ENCODE measurements at places on chromosomes 6 and 20. TPM values are rescaled to one million over a fixed set of nuclear protein-coding genes. Genes with fewer than 3 reads are reported as not detected.

IRAK1BP1 gene
- 25.4 TPM for total RNA-seq

PRDM1 gene
- 5.0 TPM for total RNA-seq

BNIP5 gene
- total RNA-seq: not detected

CDS2 gene
- 36.9 TPM for total RNA-seq

TGM3 gene
- not detected for total RNA-seq

FOXF2 gene
- total RNA-seq: 6.6 TPM

SOBP gene
- total RNA-seq: 27.7 TPM

NR2E1 gene
- total RNA-seq: not detected

SRPK1 gene
- 57.8 TPM for total RNA-seq

- DNase-seq: no peak
Observed at GRCh38 chr6:44201638-44202303, 15.0 kb upstream of the MYMX start.

GRCh38 chr6:38579010-38579628 lies 60.6 kb downstream of the BTBD9 start:
- no peak for DNase-seq

DNA sequence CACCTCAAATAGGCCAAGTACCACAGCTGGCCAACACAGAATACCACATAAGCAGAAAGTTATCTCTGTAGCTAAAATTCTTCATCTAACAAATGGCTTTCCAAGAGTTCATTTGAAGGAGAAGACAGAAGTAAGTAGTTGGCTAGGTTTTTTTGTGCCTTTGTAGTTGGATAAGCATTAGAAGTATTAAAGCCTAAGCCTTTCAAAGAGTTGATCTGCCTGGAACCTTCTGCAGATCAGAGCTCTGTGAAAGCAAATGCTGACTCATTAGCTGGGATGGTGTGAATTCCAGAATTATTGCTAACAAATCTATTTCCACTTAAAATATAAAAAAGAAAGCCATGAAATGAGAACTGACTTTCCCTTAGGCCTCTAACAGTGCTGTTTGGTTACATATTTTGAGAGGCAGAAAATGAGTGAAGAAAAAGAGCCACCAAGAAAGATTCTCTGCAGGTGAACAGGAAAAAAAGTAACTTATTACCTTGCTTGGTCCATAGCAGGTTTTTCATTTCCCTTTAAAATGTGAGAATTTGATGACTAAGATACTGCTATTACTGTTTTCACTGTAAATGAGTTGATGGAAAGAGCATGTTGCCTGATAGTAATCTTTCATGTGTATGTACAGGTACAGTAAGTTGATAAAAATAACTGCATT lies 763.2 kb upstream of the FLRT3 start:
- DNase-seq: no peak

GRCh38 chr20:37677969-37678861 lies 15.6 kb upstream of the CTNNBL1 start:
- DNase-seq: no peak

DNA sequence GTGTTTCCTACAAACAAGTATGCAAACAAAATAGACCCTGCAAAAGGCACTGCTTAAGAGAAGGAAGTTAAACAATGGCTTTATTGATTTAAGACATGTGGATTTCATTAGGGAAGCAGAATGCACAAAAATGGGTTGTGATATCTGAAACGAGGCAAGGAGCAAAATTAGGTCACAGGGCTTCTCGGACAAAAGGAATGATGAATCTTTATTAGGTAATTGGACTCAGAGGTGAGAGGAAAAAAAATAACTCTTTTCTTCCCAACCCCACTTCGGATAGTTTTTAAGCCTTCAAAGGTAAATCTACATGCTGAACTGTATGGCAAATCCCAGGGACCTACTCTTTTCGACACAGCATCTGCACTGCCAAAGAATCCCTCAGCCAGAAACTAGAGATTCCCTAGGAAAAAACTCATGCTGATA lies 183.0 kb upstream of the TAB2 start:
- DNase-seq: no peak

GRCh38 chr6:148805777-148806176 lies 58.9 kb downstream of the UST start:
- no peak for DNase-seq

DNA sequence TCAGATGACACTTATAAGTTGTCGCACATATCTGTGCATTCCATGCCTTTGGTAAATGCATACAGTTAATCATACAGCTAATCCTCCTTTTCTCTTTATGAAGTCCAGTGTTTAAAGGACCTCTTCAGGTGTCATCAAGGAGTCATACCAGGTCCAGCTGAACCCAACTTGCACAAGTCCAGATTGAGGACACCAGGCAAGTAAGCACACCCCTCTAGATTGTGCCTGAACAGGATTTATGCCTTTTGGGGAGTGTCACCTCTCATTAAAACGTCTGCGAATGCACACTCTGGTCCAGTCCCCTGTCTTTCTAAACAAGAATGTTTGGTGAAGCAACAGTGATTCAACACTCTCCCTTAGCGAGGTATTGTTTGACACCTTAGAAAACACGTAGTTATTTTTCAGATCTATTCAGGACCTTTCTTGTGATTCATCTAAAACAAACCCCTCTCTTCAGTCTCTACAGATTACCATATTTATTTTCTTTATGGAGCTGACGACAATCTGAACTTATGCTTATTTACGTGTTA lies 48.4 kb downstream of the C6orf15 start:
- DNase-seq: no peak

- no peak for DNase-seq
Observed at GRCh38 chr6:136103763-136104311, 146.3 kb downstream of the MTFR2 start.

DNA sequence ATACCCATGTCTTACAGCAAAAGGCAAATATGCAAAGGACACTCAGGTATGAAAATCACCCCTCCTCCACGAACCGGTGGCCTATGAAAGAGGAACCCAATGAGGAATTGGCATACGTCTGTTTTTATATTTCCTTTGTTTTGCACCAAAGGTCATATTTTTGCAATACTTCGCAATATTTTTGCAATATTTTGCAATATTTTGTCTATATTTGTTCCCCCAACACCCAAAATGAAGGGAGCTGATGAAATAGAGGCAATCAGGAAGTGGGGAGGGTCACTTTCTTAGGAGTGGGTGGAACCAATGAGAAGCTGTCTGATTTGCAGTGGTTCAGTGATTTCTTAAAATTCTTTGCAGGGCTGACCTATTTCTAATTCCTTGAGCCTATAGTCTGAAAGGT lies 296.8 kb upstream of the TSHZ2 start:
- DNase-seq: no peak

- DNase-seq: no peak
Observed at GRCh38 chr6:164114651-164115050, 700.1 kb downstream of the QKI start.

GRCh38 chr20:8227293-8227692 lies 95.2 kb downstream of the PLCB1 start:
- no peak for DNase-seq

- DNase-seq: no peak
Observed at GRCh38 chr6:132161283-132161682, 210.1 kb upstream of the CCN2 start.

DNA sequence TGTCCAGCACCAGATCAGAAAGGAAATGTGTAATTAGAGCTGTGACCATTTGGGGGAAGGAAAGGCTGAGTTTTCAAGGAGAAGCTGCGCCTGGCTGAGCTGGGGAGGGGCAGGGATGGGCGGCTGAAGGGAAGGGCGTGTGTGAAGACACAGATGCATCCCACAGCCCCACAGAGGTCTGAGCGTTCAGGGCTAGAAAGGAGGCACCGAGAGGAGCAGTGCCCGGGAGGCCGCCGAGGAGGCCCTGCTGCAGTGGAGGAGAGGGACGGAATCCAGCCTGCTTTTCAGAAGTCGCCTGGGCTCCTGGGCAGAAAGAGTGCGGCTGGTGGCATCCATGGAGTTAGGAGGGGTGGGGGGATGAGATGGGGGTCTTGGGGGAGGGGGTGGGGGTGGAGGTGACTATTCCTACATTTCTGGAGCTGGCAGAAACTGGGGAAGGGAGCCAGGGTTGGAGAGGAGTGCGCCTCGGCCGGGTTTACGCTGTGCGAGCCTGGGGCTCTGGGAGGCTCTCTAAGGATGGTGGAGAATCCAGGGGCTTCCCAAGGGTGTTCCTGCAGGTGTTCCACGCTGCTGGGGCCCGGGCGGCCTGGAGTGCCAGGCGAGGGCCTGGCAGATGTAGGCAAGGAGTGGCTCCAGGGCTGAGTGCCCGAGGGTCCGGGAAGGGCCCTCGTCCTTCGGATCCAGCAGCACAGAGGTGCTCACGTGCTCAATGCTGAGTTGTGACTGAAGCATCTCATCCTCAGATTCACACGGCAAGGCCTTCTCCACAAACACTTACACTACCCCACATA lies 41.8 kb downstream of the WDR27 start:
- no peak for DNase-seq

- no peak for DNase-seq
Observed at GRCh38 chr6:6191476-6191875, 129.0 kb downstream of the F13A1 start.

DNA sequence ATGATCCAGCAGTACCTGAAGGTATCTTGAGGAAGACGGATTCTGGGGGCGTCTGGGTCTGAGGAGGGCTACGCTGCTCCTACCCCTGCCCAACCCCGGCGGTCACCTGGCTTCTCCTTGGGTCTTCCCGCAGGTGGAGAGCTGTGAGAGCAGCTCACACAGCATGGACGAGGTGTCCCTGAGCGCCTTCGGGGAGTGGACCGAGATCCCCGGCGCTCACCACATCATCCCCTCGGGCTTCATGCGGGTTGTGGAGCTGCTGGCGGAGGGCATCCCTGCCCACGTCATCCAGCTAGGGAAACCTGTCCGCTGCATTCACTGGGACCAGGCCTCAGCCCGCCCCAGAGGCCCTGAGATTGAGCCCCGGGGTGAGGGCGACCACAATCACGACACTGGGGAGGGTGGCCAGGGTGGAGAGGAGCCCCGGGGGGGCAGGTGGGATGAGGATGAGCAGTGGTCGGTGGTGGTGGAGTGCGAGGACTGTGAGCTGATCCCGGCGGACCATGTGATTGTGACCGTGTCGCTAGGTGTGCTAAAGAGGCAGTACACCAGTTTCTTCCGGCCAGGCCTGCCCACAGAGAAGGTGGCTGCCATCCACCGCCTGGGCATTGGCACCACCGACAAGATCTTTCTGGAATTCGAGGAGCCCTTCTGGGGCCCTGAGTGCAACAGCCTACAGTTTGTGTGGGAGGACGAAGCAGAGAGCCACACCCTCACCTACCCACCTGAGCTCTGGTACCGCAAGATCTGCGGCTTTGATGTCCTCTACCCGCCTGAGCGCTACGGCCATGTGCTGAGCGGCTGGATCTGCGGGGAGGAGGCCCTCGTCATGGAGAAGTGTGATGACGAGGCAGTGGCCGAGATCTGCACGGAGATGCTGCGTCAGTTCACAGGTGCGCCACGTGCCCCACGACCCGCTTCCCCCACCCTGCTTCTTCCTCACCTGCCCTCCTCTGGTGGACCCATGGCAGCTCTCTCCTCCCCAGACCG lies 166.9 kb upstream of the RNF24 start:
- DNase-seq: no peak

DNA sequence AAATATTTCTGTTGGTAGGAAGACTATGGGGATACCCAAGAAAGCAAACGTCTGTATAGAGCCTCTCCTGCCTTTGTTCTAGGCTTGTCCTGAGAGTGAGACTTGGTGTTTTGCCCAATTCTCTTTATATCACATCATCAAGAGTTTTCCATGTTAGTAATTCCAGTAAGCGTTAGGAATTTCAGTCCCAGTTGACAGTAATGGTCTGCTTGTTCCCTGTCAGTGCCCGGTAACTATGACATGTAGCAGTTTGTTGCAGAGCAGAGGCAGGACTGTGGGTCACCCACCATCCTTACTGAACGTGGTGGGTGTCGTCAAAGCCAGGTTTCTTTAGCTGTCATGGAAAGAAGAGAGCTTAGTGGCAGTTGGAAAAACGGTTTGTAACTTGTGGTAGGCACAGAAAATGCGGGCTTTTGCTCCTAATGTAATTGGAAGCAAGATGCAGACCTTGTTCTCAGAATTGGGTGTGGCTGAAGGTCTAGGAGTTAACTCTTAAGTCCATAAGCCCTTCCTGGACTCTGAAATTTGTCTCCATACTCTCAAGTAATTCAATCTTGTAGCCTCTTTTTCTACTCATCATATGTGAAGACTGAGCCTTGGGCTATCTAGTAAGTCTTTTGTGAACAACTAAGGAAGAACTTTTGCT lies 188.8 kb downstream of the TMEM242 start:
- DNase-seq: no peak

GRCh38 chr6:125220712-125221111 lies 67.1 kb downstream of the TPD52L1 start:
- DNase-seq: no peak

DNA sequence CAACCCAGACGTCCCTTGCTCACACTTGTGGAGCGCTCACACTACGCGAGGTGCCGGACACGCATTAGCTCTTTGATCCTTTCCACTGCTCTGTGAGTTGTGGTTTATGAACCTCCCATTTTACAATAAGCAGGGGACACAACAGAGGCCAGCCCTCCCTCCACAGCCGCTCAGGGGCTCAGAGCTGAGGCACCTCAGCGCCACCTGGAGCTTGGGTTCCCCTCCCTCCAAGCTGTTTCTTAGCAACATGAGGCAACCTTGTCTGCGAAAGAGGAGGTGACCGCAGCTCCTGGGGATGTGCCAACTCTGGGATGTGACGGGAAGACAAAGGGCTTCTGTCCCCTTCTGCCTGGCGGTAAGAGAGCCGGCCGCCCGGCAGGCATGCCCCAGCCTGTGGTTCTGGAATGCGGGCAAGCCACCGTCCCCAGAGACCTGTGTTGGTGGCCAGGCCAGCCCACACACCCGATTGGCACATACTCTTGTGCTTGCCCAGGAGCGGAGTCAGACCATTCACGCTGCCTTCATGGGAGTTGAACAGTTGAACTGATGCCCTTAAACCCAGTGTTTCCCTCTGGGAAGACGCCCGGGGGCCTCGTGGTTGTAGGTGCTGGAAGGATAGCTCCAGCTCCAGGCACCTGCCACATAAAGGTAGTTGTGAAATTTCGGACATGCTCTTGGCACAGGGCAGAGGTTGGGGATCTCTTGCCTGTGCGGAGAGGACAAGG lies 44.5 kb downstream of the RBM38 start:
- DNase-seq: peak; percentile 42

- DNase-seq: no peak
Observed at GRCh38 chr20:15061955-15062354, 724.5 kb upstream of the FLRT3 start.

DNA sequence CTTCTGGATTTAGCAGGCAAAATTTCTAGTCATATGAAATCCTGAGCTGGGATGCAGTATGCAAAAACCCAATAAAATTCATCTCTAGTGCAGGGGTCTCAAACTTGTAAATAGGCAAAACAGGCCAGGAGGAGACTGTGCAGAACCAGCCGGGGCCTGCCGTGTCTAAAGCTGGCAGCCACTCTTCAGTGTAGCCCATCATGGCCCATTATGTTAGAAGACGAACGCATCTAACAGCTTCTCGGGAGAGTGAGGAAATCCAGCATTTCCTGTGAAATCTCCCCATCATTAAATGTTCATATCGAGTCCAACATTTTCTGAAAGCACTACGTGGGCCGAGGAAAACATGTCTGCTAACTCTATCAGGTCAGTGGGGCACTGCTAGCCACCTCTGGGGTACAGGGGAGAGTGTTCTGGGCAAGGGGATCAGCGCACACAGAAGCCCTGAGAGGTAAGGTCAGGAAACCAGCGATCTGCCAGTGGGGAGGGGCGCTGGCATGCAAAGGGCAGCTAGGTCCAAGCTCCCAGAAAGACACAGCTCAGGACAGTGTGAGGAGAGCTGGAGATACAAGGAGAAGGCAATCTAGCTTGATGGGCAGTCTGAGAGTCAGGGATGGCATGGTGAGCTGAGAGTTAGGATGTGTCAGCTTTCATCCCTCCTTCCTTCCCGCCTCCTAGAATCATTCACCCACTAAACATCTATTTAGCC lies 144.2 kb downstream of the PREX1 start:
- no peak for DNase-seq
